ENCODE measurements at places on chromosomes 13 and 19.

- no peaks in the 10 kb centered on the region for H3K27me3 ChIP-seq
- H3K4me3 ChIP-seq: no peak overlapping the region
- H3K27ac ChIP-seq: no peak overlapping the region
- DNase-seq: no peak
- no peaks in the 10 kb centered on the region for H3K36me3 ChIP-seq
These were observed 5.0 kb upstream of the MTMR6 start for GRCh38 chr13:25292301-25292700.

DNA sequence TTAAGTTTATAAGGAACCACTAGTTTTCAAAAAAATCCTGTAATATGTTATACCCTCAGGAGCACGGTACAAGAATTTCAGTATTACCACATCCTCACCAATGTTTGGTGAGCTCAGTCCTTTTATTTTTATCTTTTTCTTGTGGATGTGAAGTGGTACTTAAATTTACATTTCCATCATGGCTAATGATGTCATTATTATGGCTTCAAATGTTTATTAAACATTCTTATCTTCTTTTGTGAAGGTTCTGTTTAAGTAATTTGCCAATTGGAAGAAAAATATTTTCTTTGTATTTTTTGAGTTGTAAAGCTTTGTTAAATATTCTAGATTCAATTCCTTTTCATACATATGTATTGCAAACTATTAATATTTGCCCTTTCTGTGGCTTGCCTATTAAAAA, 291.0 kb downstream of the ENOX1 start:
- H3K4me3 ChIP-seq: no peak overlapping the region
- H3K27ac ChIP-seq: no peak overlapping the region
- no peaks in the 10 kb centered on the region for H3K4me1 ChIP-seq
- no peaks in the 10 kb centered on the region for H3K27me3 ChIP-seq
- no peak for DNase-seq

DNA sequence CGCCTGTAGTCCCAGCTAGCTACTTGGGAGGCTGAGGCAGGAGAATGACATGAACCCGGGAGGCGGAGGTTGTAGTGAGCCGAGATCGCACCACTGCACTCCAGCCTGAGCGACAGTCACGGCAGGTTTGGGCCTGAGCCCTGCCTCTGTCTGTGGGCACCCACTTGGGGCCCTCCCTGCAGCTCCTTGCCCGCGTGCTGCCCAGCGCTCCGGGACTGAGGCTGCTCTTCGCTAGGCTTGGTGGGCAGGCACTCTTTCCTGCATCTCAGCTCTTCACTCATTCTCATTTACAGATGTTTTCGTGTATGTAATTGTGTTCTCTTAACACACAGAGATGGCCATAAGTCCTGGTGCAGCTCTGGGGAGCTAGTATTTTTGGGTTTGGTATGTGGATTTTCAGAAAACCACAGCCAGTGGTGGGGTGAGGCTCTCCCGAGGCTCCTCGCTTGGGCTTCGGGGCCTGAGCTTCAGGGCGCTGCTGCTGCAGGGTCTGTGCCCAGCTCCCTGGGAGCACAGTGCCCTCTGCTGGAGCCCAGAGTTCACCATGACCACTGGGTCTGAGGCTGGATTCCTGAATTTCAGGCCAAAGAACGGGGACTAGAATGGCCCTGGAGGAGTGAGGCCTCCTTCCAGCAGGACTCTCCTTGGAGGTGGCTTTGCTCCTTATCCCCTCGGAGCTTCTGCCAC, 15.2 kb downstream of the UPF1 start:
- H3K27me3 ChIP-seq: no peaks in the 10 kb centered on the region
- DNase-seq: peak; percentile 91
- no peak overlapping the region for H3K27ac ChIP-seq
- H3K36me3 ChIP-seq: peaks cover 36% of the 10 kb centered on the region
- H3K4me1 ChIP-seq: peaks cover 60% of the 10 kb centered on the region

- H3K4me3 ChIP-seq: no peak overlapping the region
- H3K27ac ChIP-seq: no peak overlapping the region
- no peak for DNase-seq
- no peaks in the 10 kb centered on the region for H3K36me3 ChIP-seq
- no peaks in the 10 kb centered on the region for H3K4me1 ChIP-seq
- H3K27me3 ChIP-seq: no peaks in the 10 kb centered on the region
These were observed 2659.4 kb upstream of the PCDH20 start for GRCh38 chr13:64074971-64075474.

GRCh38 chr13:95236774-95237173, 64.5 kb downstream of the ABCC4 start:
- no peak overlapping the region for H3K27ac ChIP-seq
- H3K27me3 ChIP-seq: no peaks in the 10 kb centered on the region
- H3K36me3 ChIP-seq: peaks cover 14% of the 10 kb centered on the region
- H3K4me3 ChIP-seq: no peak overlapping the region
- H3K4me1 ChIP-seq: no peaks in the 10 kb centered on the region

DNA sequence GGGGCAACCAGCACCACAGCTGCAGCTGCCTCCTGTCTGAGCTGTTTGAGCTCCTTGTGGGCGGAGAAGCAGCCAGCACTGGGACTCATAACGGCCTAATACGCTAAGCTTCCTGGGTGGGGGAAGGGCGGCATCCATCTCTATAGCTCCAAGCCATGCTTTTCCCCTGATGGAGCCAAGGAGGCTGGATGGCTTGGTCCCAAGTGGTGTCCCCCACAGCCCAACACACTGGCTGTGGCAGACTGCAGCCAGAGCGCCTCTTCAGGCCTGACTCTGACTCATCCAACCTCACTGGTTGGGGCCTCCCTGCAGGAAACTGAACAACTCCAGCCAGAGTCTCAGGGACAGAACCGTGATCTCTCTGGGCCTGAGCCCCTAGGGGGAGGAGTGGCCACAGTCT, 537.3 kb downstream of the SUCLA2 start:
- no peaks in the 10 kb centered on the region for H3K36me3 ChIP-seq
- H3K27me3 ChIP-seq: no peaks in the 10 kb centered on the region
- no peak overlapping the region for H3K27ac ChIP-seq
- DNase-seq: no peak
- H3K4me3 ChIP-seq: no peak overlapping the region

DNA sequence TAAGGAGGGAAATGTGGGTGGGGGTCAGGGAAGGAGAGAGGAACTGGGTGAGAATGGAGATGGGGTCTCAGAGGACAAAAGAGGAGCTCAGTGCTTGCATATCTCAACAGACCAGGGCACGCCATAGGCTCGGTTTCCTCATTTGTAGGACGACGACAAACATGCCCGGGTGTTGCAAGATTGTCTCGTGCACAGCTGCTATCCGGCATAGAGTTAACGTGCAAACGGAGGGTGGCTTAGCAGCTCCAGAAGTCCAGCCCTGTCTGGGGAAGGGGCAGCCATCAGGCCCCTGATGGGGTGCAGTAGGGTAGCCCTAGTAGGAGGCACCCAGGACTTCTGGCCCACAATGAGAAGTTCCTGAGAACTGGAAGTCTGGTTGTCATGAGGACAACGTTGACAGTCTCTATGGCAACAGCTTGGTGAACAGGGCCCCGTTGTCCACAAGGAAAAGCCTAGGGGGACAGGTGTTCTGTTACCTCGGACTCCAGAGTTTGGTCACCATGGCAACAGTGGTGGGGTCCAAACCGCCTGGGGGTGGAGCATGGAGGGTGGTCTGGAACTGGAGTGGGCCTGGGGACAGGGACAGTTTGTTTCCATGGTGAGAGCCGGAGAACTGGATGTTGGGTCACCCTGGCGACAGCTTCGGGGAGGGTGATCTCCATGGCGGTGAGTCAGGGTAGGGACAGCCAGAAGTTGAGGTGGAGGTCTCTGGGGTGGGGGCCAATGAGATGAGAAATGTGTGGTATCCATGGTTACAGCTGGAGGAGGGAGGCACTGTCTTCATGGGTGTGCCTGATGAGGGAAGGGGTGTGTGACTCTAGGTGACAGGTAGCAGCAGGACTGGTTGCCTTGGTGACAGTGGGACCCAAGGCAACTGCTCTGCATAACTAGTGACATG, 16.8 kb downstream of the TM6SF2 start:
- DNase-seq: no peak
- H3K36me3 ChIP-seq: no peaks in the 10 kb centered on the region
- peaks cover 79% of the 10 kb centered on the region for H3K27me3 ChIP-seq

DNA sequence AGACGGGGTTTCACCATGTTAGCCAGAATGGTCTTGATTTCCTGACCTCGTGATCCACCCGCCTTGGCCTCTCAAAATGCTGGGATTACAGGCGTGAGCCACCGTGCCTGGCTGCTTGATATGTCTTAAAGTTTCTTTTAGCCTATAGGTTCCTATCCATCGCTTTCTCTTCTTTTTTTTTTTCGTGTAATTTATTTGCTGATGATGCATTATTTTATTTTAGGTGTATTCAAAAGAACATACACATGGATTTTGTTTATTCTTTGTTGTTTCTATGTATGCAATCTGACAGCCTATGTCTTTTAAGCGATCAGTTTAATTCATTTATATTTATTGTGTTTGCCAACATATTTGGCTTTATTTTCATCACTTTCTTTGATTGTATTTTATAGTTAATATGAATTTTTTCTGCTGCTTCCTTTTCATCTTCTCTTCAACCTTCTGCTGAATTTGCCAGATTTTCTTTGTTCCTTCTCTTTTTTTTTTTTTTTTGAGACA, 26.0 kb upstream of the TNFAIP8L1 start:
- H3K27ac ChIP-seq: no peak overlapping the region
- no peaks in the 10 kb centered on the region for H3K27me3 ChIP-seq
- DNase-seq: no peak
- H3K4me3 ChIP-seq: no peak overlapping the region

DNA sequence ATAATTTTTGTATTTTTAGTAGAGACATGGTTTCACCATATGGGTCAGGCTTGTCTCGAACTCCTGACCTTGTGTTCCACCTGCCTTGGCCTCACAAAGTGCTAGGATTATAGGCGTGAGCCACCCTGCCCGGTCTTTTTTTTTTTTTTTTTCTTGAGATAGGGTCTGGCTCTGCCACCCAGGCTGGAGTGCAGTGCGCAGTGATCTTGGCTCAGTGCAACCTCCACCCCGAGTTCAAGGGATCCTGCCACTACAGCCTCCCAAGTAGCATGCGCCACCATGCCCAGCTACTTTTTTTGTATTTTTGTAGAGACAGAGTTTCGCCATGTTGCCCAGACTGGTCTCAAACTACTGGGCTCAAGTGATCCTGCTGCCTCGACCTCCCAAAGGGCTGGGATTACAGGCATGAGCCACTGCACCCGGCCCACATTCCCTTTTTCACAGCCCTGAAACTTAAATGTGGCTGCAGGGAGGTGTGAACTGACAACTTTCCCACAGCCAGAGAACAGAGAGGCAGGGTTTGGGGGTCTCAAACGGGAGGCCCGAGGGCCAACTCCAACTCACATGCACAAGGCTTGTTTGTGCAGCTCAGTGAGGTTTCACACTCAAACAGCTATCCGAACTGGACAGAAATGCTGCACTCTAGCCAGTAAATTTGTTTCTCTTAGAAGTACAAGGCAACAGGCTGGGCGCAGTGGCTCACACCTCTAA, 4.4 kb upstream of the S1PR5 start:
- H3K4me3 ChIP-seq: no peak overlapping the region
- no peaks in the 10 kb centered on the region for H3K36me3 ChIP-seq
- H3K27me3 ChIP-seq: peaks cover 34% of the 10 kb centered on the region
- no peaks in the 10 kb centered on the region for H3K4me1 ChIP-seq
- DNase-seq: no peak
- H3K27ac ChIP-seq: no peak overlapping the region

DNA sequence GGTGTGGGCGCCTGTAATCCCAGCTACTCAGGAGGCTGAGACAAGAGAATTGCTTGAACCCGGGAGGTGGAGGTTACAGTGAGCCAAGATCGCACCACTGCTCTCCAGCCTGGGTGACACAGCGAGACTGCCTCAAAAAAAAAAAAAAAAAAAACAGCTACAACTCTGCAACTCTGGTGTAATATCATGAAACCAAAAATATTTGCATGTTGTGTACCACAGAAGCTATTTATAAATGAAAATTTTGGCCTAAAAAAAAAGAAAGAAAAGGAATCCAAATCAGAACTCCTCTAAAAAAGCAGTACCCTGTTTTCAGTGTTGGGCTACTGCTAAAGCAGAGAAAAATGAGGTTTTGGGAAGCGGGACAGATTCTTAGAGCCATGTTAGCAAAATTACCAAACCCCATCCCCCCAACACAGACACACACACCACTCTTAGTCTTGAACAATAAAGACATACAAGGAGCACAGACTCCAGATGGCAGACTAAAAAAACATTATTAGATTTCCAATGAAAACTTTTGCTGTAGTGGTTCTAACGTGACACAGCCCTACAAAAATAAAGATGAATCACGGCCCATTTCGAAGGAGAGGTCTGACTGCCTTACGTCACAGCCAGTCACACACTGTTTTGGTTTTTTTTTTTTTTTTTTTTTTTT, 51.5 kb downstream of the INSR start:
- peak overlapping the region; percentile 34 for H3K4me3 ChIP-seq
- H3K27me3 ChIP-seq: no peaks in the 10 kb centered on the region
- peak overlapping the region; percentile 83 for H3K27ac ChIP-seq
- H3K4me1 ChIP-seq: peaks cover 25% of the 10 kb centered on the region
- no peak for DNase-seq
- H3K36me3 ChIP-seq: no peaks in the 10 kb centered on the region

DNA sequence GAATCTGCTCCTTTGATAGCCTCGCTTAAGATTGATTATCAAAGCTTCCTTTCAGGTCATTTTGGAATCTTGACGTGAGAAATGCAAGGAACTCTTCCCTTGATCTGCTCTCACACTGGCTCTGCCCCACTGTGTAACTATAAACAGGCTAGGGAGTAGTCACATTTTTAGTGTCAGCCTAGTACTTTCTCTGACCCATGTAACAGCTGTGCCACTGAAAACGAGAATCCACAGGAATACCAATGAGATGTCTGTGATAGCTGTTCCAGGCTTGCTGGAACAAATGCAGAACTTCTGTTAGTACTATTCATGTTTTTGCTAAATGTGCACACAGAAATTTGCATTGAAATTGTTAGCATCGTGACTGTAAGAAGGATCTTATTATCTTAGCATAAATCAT, 221.3 kb downstream of the MYO16 start:
- H3K27ac ChIP-seq: no peak overlapping the region
- H3K4me3 ChIP-seq: no peak overlapping the region
- no peak for DNase-seq
- H3K4me1 ChIP-seq: no peaks in the 10 kb centered on the region

DNA sequence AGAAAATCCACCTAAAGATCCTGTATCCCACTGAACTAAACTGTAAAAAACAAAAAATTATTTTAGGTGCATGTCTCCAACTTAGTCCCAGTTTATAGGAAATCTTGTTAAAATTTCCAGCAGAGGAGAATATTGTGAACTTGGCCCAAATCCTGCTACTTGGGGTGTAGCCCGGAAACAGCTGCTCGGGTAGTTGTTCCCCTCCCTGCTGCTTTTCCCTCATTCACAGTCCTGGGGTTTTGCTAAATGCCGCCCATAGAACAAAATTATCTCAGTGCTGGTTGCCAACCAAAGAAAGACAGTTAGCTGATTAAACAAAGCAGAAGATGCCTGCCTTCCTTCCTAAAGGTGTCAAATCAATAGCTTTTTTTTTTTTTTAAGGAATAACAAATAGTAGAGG, 330.5 kb upstream of the KLF12 start:
- no peak overlapping the region for H3K4me3 ChIP-seq
- H3K27me3 ChIP-seq: no peaks in the 10 kb centered on the region
- H3K27ac ChIP-seq: no peak overlapping the region
- DNase-seq: no peak
- H3K4me1 ChIP-seq: no peaks in the 10 kb centered on the region

GRCh38 chr13:80611310-80611709, 270.4 kb upstream of the SPRY2 start:
- H3K36me3 ChIP-seq: no peaks in the 10 kb centered on the region
- no peak overlapping the region for H3K4me3 ChIP-seq
- no peaks in the 10 kb centered on the region for H3K4me1 ChIP-seq
- DNase-seq: no peak

All from psoas muscle (tissue), 8 donors.